Effector memory CD4-positive, alpha-beta T cell (primary cell): ENCODE measurements at places on chromosomes 1 and 21.
A peak's percentile ranks its signal among the peaks of the same experiment; 100 is the strongest.

DNA sequence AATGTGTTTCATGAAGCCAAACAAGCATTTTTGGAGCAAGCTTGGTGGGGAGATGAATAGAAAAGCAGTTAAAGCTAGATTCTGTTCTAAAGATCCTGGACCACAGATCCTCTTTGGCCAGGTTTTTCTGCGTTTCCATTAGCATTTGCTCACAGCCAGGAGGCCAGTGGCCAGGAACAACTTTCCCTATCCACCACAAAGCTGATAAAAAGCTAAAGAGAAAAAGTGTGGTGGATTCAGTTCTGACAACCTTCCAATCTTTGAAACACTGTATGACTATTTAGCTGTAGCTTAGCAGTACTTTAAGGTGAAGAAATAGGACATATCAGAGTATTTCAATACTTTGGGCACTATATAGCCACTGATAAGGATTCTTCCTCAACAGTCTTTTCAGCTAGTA lies 3.0 kb upstream of the NEK7 start:
- DNase-seq: no peak

DNA sequence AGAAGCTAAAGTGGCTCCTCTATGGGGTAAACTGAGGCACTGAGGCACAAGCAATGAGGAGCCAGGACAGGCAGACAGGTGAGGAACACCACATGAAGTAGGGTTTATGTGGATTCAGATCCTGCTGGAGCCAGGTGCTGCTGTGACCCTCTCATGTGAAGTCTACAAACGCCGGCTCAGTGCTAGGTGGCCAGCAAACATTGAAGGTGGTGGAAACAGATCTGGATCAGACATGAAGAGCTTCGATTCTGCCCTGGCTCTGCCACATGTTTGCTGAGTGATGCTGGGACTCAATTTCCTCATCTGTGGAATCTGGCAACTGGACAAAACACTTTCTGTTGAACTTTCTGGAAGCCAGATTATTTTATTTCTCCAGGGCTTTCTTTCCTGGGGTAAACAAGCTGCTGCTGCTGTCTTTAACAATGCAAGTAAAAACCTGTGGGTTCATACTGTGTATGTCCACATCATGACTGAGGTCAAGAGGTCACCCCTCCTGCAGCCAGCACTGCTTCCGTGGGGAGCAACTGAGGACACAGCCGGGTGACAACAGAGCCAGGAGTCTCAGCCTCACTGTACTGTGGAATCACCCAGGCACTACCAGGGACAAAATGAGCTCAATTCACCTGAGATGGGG lies 33.3 kb downstream of the HMGB4 start:
- no peak for DNase-seq

GRCh38 chr1:40003156-40004093 lies 37.1 kb upstream of the CAP1 start:
- no peak for DNase-seq

- no peak for DNase-seq
Measured at GRCh38 chr1:182556279-182556678, 32.8 kb downstream of the RNASEL start.

DNA sequence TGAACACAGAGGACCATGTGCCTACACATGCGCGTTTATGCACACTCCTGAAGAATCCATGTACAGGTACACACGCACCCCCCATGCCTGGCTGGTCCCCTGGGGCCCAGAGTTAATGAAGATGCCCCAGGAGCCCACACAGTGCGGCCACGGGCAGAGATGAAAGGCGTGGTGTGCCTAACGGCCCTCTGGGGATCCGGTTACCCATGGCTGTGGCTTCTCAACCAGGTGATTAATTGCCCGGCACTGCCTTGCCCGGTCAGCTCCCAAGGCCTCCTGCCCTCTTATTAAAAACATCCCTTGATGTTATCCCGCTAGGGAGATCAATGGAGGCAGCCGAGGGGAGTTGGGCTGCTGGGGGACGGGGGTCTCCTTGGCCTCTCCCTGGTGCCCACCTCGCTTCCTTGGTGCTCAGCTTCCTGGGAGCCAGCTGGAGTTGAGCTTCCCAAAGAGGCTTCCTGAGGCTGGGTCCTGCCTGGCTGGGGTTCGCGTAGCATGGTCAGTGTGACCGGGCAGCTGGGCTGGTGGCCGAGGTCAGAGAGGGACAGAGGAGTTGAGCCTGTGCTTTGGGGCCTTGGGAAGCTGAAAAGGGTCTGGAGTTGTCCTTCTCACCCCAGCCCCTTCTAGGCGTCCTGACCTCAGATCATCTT lies 75.0 kb upstream of the WNT4 start:
- DNase-seq: no peak

- no peak for DNase-seq
Measured at GRCh38 chr1:52914463-52914862, 7.1 kb downstream of the ECHDC2 start.

DNA sequence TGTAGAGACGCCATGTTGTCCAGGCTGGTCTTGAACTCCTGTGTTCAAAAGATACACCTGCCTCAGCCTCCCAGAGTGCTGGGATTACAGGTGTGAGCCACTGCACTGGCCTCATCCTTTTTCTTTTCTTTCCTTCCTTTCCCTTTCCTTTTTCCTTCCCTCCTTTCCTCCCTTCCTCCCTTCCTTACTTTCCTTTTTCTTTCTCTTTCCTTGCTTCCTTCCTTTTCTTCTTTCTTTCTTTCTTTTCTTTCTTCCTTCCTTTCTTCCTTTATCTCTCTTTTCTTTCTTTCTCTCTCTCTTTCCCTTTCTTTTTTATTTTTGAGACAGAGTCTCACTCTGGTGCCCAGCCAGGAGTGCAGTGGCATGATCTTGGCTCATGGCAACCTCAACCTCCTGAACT lies 5.8 kb downstream of the FAM229A start:
- no peak for DNase-seq

DNA sequence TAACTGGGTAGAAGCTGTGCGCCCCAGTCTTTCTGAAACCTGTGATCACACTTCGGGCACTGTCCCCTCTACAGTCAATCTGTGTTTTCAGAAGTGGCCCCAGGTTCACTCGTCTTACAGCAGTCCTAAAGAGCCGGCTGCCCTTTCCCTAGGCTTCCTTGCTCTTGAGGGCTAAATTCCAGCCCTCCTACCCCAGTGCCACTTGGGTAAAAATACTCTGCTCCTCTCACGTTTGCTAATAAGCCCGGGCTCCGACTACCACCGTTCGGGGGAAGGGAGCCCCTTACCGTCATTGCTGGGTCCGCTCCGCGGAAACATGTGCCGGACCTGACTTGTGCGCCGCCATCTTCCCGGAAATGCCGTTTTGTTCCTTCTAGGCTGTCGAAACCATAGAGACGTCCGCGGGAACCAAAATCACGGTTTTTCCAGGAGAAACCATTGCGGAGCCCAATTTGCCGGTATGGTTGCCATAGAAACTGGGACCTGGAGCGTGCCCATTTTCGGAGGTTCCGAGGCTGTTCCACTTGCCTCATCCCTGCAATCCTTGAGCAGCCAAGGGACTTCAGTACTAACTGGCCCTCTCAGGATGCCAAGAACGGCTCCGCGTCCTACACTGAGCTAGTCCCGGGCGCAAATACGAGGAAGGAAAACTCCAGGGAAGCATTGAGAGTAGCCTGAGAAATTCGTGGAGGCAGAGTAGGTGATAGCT lies at the start of gene GPATCH4:
Gene GPATCH4 (minus strand): TSS at position 358 of the 709 bp plus-strand sequence.
- DNase-seq: peak; percentile 72

GRCh38 chr1:225694151-225694603 lies 41.3 kb upstream of the ENAH start:
- DNase-seq: no peak

- peak; percentile 59 for DNase-seq
Measured at GRCh38 chr1:152034654-152035538, 1.9 kb downstream of the S100A11 start.

DNA sequence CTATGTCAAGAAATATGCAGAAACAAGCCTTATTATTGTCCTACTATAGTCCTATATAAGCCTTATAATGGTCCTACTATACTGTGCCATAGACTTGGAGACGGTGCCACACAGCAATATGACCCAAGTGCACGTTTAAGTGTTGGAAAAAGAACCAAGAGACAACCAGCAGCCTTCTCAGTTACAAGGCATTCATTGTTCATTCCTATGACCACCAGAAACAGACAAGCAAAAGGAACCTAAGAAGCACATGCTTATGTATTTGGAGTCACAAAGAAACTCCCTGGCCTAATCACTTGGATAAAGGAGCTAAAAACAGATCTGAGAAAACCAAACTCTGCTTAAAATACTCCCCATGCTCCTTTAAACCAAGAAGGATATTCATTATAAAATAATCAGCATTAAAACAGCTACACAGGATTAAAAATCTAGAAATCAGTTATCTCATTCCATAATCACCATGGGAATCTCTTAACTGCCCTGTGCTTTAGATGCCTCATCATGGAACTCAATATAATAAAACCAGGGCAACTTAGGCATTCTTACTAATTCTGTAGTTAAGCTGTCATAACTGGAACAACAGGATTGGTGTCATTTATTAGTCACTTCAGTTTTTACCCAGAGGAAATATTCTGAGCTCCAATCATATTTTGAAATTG lies 7.0 kb downstream of the COLGALT2 start:
- no peak for DNase-seq

DNA sequence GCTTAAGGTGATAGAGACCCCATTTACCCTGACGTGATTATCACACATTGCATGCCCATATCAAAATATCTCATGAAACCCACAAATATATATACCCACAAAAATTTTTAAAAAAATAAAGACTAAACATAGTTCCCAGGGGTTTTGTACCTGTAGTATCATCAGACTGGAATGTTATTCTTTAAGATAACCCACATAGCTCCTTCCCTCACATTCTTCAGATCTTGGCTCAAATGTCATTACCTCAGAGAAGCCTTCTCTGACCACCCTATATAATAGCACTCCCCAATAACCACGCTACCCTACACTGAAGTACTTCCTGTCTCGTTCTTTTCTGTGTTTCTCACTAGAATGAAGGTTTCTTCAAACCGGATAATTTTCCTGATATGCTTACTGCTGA lies 138.3 kb upstream of the SNX7 start:
- DNase-seq: no peak

GRCh38 chr1:218481116-218481775 lies 136.1 kb downstream of the TGFB2 start:
- no peak for DNase-seq

- DNase-seq: no peak
Measured at GRCh38 chr1:24683713-24684162, 40.6 kb downstream of the SRRM1 start.

DNA sequence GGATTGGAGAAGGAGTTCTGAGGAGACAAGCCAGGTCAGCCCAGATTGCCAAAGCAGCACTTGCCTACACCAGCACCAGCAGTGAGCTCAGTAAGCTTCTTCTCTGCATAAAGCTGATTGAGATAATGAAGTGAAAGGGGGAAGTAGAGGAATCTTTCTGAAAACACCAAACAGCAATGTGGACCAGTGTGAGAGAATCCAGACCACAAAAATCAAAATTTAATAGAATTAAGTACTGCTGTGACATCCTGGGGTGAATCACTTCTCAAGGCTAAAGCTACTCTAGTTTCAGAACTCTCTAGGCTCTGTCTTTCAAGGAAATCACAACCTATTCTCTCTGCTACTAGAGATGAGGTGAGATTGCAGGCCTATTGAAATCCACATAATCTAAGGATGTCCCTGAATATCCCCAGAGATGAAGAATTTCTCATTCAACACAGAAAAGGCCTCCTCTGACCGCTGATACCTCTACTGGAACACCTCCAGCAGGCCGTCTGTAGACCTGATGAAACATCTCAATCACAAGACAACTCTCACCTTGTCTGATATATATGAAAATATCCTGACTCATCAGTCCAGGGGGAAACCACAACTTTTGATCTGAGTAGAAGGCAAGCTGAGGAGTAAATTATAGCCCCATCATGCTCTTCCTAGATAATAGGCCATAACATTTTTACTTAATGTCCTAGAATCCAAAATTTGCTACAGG lies at the start of gene FCRL4:
Gene FCRL4 (minus strand): TSS at position 127 of the 709 bp plus-strand sequence. CDS start 141 bp downstream, outside the sequence.
- DNase-seq: no peak

DNA sequence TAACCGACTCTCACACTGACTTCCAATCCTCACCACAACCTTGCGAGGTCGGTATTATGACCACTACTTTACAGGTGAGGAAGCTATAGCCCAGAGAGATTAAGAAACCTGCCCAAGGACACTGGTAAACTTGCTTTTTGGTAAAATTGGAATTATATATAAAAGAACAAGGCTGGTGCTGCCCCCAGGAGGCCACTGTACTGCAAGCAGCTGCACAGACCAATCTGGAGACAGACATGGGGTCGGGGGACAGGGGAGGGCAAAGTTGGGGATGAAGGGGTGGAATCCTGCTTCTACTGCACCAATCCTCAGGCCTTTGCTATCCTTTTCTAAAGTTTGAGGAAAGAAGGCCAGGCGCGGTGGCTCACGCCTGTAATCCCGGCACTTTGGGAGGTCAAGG lies 280.8 kb downstream of the SPATA17 start:
- DNase-seq: no peak

DNA sequence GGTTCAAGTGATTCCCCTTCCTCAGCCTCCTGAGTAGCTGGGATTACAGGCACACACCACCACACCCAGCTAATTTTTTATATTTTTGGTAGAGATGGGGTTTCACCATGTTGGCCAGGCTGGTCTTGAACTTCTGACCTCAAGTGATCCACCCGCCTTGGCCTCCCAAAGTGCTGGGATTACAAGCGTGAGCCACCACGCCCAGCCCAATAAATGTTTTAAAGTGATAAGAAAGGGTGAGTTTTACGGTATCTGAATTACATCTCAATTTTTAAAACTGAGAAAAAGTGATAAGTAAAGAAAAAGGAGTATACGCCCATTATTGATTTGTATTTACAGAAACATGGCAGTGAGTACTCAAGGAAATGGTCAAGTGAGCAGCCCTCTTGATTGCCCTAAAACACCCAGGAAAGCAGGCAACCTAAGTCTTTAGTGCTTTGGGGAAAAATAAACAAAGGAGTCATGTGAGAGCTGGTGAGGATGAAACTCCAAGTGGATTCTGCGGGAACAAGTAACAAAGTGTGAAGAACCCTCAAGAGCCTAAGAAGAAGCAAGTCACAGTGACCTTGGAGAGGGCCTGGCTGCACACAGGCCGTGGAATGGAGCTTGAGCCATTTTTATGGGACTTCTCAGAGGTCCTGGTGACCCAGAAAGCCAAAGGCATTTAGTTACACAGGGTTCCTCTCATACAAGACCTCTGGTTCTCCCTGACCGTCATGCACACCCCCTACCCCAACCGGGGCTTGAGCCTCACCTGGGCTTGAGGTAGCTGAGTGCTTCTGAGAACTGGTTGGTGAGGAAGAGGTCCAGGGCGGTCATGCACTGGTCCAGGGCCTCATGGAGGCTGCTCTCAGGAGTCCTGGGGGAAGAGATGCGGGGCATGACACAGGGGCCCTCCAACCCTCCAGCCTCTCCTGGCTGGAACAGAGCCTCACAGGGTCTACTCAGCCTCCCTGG lies 9.1 kb downstream of the TTC39A start:
- DNase-seq: no peak
